ENCODE measurements at places on chromosomes 4 and X. TPM values are rescaled to one million over a fixed set of nuclear protein-coding genes. Genes with fewer than 3 reads are reported as not detected.
A peak's percentile ranks its signal among the peaks of the same experiment; 100 is the strongest.

DNA sequence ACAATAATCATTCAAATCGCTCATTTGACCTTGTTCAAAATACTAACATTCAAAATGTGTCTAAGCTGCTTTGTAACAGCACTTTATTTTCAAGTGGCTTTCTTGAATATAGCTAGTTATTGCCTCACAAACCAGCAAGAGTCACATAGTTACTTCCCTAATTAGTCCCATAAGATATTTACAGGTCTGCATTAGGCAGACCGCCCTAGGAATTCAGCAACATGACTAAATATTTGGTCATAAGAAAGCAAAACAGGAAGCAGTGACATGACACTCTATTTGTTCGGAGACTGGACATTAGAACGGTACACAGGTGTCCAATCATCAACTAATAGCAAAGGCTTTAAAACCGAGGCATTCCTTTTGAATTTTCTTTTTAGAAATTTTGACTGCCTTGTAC, 262.0 kb downstream of the COL25A1 start:
- peaks cover 14% of the 10 kb centered on the region for H3K27me3 ChIP-seq
- no peaks in the 10 kb centered on the region for H3K4me1 ChIP-seq
- H3K27ac ChIP-seq = no peak overlapping the region

GRCh38 chr4:125115476-125115875, 199.3 kb upstream of the FAT4 start:
- no peaks in the 10 kb centered on the region for H3K36me3 ChIP-seq
- no peak overlapping the region for H3K27ac ChIP-seq
- no peaks in the 10 kb centered on the region for H3K4me1 ChIP-seq
- no peaks in the 10 kb centered on the region for H3K27me3 ChIP-seq
- no peak for DNase-seq

GRCh38 chr4:101655005-101655404, 135.5 kb upstream of the BANK1 start:
- H3K4me1 ChIP-seq = no peaks in the 10 kb centered on the region
- H3K4me3 ChIP-seq = no peak overlapping the region
- H3K36me3 ChIP-seq = no peaks in the 10 kb centered on the region
- peaks cover 9% of the 10 kb centered on the region for H3K27me3 ChIP-seq

GRCh38 chr4:113760094-113760794, 1.3 kb downstream of the CAMK2D start:
- peak; percentile 39 for DNase-seq
- H3K36me3 ChIP-seq = peaks cover 30% of the 10 kb centered on the region
- peak overlapping the region; percentile 99 for H3K4me3 ChIP-seq
- H3K27ac ChIP-seq = peak overlapping the region; percentile 99

GRCh38 chr4:63459329-63459728, 949.9 kb downstream of the TECRL start:
- H3K4me3 ChIP-seq = no peak overlapping the region
- no peak overlapping the region for H3K27ac ChIP-seq
- DNase-seq = no peak
- no peaks in the 10 kb centered on the region for H3K4me1 ChIP-seq
- no peaks in the 10 kb centered on the region for H3K36me3 ChIP-seq
- no peaks in the 10 kb centered on the region for H3K27me3 ChIP-seq

- no peak for DNase-seq
- no peak overlapping the region for H3K4me3 ChIP-seq
- no peak overlapping the region for H3K27ac ChIP-seq
- no peaks in the 10 kb centered on the region for H3K36me3 ChIP-seq
- H3K27me3 ChIP-seq = no peaks in the 10 kb centered on the region
These were observed 425.1 kb downstream of the GPM6A start for GRCh38 chr4:175386776-175387507.

- no peaks in the 10 kb centered on the region for H3K4me1 ChIP-seq
- H3K27ac ChIP-seq = no peak overlapping the region
- H3K36me3 ChIP-seq = no peaks in the 10 kb centered on the region
- H3K27me3 ChIP-seq = no peaks in the 10 kb centered on the region
These were observed 787.4 kb upstream of the GALNTL6 start for GRCh38 chr4:171025776-171026175.

DNA sequence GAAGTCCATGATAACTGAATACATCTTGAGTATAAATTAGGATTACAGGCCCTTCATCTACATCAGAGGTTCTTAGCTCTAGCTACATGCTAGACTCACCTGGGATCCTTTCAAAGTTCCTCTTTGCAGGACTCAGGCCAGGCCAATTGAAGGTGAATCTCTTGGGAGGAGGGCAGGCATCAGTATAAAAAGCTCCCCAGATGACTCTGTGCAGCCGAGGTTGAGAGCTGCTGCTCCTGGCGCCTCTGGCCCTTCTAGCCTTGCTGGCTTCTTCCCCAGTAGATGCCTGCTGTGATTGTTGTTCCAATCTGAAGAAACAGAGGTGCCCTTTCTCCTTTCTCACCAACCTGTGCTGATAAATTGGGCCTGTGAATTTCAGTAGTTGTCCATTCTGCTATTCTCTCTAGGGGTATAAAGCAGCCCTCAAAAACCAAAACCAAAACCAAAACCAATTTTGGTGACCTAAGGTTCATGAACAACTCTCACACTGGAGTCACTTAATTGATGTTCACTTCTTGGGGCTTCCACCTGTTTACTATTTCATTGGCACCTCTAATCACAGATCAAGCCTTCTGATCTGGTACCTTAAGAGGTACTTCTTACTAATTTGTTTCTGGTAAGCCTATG, 78.7 kb downstream of the SUPT20HL2 start:
- no peak overlapping the region for H3K27ac ChIP-seq
- DNase-seq = no peak
- no peaks in the 10 kb centered on the region for H3K27me3 ChIP-seq

DNA sequence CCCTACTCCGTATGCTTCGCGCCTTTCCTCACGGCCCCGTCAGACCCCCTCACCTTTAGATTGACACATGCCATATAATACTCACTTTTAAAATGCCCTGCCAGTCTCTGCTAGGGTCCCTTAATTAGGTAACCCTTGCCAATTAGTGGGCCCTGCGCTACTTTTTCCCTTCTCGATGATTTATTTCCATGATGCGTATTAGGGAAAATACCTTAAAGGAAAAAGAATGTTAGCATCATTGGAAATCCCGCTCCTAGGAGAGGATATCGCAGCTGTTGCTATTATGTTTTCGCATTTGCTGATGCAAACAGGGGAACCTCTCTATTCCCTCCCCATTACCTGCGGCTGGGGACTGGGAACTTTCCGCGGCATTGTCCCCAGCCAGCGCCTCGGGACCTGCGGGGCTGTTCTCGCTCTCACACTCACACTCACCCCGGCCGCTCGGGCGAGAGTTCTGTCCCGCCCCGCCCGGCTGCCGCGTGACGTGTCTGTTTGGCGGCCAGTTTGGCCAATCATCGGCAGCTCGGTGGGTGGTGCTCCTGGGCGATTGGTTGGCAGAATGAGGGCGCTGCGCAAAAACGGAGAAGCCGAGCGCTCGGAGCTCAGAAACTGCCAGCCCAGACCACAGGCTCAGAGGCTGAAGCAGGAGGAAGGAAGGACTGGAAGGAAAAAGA, at the start of gene PCDH10:
Gene PCDH10, plus strand, starts transcription at position 605 of the 674 bp plus-strand sequence. CDS start 847 bp downstream, outside the sequence.
- H3K4me3 ChIP-seq = peak within 1 kb of the TSS; percentile 23
- H3K27ac ChIP-seq = peak within 1 kb of the TSS; percentile 75
- peaks cover 76% of the 10 kb centered on the region for H3K27me3 ChIP-seq
- peaks cover 8% of the 10 kb centered on the region for H3K4me1 ChIP-seq
- H3K36me3 ChIP-seq = peaks cover 5% of the 10 kb centered on the region

DNA sequence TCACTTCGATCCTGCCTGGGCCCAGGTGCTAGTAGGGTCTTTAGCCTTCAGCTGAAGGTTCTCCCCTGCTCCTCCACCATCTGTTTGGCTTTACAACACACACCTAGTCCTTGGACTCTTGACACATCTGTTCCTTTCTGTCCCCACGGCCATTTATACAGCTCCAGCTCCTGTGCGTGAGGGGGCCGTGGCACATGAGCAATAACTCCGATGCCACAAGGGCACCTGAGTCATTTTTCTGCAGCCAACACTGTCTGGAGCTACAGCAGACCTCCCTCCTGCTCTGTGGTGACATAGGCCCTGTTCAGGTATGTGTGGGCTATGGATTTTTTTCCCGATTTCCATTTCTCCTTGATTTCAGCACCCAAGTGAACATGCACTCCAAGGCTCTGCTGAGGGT, 44.7 kb upstream of the BCOR start:
- H3K4me3 ChIP-seq = no peak overlapping the region
- peaks cover 5% of the 10 kb centered on the region for H3K4me1 ChIP-seq
- no peak overlapping the region for H3K27ac ChIP-seq
- no peaks in the 10 kb centered on the region for H3K27me3 ChIP-seq

DNA sequence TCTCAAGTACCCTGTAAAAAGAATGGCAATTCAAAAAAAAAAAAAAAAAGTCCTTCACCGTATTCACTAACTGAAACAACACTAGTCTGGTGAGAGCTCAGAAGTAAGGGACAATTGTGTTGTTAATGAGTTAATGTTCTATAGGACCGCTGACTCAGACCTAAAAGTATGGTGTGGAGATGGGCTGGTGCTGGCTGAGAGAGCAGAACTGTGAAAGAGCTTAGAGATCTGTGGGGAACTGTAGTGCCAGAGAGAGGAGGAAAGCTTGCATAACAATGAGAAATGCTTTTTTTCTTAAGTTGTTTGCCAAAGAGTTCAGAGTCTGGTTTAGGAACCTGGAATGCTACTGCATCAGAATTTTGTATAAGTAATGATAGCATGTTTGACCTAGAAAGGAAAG, 65.1 kb downstream of the LHFPL1 start:
- H3K27ac ChIP-seq = no peak overlapping the region
- no peak overlapping the region for H3K4me3 ChIP-seq
- no peaks in the 10 kb centered on the region for H3K27me3 ChIP-seq
- H3K36me3 ChIP-seq = no peaks in the 10 kb centered on the region
- DNase-seq = no peak

DNA sequence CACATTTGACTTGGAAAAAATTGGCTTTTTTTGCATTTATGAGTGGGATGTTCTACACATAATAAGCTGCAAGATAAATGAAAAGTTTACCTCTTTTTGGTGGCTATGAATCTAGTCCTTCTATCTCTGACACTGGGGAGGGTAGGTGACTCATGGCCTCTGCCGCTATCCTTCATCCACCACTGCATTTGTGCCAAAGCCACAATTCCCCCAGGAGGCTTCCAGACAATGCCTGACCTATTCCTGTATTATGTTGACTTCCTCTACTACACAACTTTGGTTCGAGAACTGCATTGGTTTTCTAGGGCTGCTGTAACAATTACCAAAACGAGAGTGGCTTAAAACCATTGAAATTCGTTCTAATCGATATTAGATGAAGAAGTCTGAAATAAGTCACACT, 245.6 kb downstream of the TRAM1L1 start:
- no peaks in the 10 kb centered on the region for H3K4me1 ChIP-seq
- no peaks in the 10 kb centered on the region for H3K27me3 ChIP-seq

DNA sequence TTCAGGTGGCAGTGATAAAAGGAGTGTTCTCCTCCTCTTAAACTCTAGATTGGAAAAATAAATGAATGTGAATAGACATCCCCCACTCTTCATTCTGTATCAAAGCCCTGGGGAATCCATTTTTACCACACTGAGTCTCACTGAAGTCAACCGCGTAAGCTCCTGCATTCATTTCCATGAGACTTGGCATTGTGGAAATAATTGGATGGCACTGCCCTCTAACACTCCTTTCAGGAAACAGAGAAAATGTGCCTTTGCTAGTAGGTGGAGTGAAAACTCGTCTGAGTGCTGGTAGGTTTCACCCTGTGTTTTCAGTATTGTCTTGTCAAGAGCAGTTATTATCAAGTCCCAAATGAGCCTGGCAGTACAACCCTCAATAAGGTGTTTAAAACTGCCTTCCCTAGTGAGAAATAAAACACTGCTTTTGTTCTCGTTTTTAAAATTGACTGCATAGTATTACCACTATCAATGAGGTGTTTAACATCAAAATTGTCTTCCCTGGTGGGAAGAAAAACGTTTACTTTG, 9.7 kb upstream of the CDKN2AIP start:
- H3K4me1 ChIP-seq = peaks cover 25% of the 10 kb centered on the region
- no peak overlapping the region for H3K4me3 ChIP-seq
- H3K27ac ChIP-seq = no peak overlapping the region
- no peaks in the 10 kb centered on the region for H3K27me3 ChIP-seq
- no peak for DNase-seq

DNA sequence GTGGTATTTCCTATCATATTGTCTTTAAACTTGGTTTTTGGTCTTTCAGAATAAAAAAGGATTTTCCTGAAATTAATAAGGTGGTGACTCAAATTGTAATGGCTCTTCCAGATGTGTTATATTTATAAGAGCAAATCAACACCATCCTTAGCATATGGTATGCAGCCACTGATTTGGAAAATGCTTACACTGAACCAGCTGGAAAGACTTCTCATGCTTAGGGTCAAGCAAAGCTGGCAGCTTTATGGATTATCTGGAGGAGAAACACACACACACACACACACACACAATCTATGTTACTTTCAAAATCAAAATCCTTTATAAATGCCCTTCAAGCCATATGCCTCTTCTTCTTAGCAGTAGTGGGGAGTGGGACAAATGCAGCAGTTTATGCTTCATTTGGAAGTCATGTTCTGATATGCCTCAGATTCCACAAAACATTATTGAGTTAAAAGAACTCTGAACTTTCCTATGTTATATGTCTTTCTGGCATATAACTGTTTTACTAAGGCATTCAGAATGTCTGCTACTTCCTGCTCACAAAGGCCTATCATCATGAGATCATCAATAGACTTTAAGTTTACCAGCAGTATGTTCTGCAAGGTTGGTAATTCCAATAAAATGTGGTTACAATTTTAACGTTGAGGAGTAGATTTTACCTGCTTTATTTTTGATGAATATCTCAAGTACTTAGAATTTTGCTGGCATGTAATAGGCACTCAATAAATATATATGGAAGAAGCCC, 72.9 kb upstream of the PRDM5 start:
- no peaks in the 10 kb centered on the region for H3K36me3 ChIP-seq
- H3K27me3 ChIP-seq = no peaks in the 10 kb centered on the region
- H3K4me1 ChIP-seq = no peaks in the 10 kb centered on the region
- H3K27ac ChIP-seq = no peak overlapping the region

- H3K27ac ChIP-seq = no peak overlapping the region
- H3K36me3 ChIP-seq = no peaks in the 10 kb centered on the region
- H3K27me3 ChIP-seq = peaks cover 21% of the 10 kb centered on the region
- DNase-seq = no peak
- H3K4me1 ChIP-seq = no peaks in the 10 kb centered on the region
These were observed 22.6 kb upstream of the STBD1 start for GRCh38 chr4:76283900-76284299.

- peaks cover 1% of the 10 kb centered on the region for H3K36me3 ChIP-seq
- peaks cover 15% of the 10 kb centered on the region for H3K27me3 ChIP-seq
These were observed 186.0 kb downstream of the MGST2 start for GRCh38 chr4:139851639-139852038.

Gene S100G
- not detected for total RNA-seq

Gene RBM41
- total RNA-seq = 14.5 TPM

Gene AKAP14
- total RNA-seq = not detected

Gene BEND2
- total RNA-seq = not detected
